Panc1 (cell line): ENCODE measurements at places on chromosomes 1 and 21. TPM values are rescaled to one million over a fixed set of nuclear protein-coding genes. Genes with fewer than 3 reads are reported as not detected.

The KLHDC9 gene
- total RNA-seq = 7.6 TPM

The PROK1 gene
- total RNA-seq = not detected

The MPC2 gene
- 71.7 TPM for total RNA-seq

DNA sequence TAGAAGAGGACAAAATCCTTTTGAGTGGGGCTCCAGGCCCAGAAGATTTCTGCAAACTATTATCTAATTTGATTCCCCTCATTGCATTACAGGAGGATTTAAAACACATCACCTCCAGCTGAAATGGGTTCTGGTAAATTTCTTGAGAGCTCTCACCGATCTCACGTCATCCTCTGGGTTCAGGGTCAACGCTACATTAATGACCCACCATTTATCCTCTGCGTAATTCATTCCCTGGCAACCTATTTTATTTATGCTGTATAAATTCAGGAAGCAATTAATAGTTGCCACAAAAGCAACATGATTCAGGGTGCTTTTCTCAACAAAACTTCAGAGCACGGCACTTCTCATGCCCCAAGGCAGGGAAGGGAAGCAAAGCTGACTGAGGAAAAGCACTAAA lies 38.9 kb downstream of the LMX1A start:
- H3K4me1 ChIP-seq = no peaks in the 10 kb centered on the region
- H3K4me3 ChIP-seq = no peak overlapping the region
- no peaks in the 10 kb centered on the region; the same call in 1 of the 2 replicates for H3K27me3 ChIP-seq
- no peak overlapping the region for H3K27ac ChIP-seq
- DNase-seq = no peak

GRCh38 chr21:36773995-36774394 lies 75.1 kb downstream of the SIM2 start:
- no peaks in the 10 kb centered on the region for H3K36me3 ChIP-seq
- DNase-seq = no peak
- peaks cover 3% of the 10 kb centered on the region; the same call in 1 of the 2 replicates for H3K4me1 ChIP-seq
- H3K27me3 ChIP-seq = no peaks in the 10 kb centered on the region

- H3K27ac ChIP-seq = peak overlapping the region; percentile 92
- peak overlapping the region; percentile 76 for H3K4me3 ChIP-seq
- peaks cover 2% of the 10 kb centered on the region; the same call in 1 of the 2 replicates for H3K36me3 ChIP-seq
- DNase-seq = no peak
Observed at GRCh38 chr1:54763816-54764132, 549 bp downstream of the PARS2 start.

GRCh38 chr21:29639366-29640079 lies 300.3 kb downstream of the GRIK1 start:
- H3K27me3 ChIP-seq = no peaks in the 10 kb centered on the region
- no peaks in the 10 kb centered on the region for H3K36me3 ChIP-seq
- H3K27ac ChIP-seq = no peak overlapping the region
- no peak overlapping the region for H3K4me3 ChIP-seq
- no peaks in the 10 kb centered on the region for H3K4me1 ChIP-seq

DNA sequence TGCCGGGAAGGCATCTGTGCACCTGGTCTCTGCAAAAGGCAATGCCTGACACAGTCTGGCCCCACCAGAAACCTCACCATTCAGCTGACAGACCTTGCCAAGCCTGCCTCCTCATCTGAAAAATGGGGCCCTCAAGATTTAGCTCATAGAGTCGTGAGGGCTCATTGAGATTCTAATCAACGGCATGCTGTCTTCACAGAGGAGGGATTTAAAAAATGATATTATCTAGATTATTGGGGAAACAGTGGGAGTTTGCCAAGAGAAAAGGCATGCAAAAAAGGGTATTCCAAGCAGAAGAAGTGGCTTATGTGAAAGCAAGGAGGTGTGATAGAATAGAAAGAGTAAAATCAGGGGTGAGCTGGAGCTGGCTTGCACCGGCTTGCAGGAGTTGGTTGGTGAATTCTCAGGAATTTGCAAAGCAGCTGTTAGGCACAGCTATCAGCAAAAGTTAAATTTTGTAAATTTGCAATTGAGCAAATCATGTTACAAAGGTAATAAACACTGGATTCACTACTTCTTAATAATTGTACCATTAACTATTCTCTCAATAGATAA lies 91.7 kb upstream of the WNT4 start:
- H3K27ac ChIP-seq = no peak overlapping the region
- H3K27me3 ChIP-seq = no peaks in the 10 kb centered on the region
- H3K4me3 ChIP-seq = no peak overlapping the region
- peaks cover 8% of the 10 kb centered on the region for H3K4me1 ChIP-seq
- no peak for DNase-seq
- no peaks in the 10 kb centered on the region for H3K36me3 ChIP-seq

GRCh38 chr21:45074818-45075595 lies 627 bp downstream of the ADARB1 start:
- peak overlapping the region; percentile 29; the same call in 1 of the 2 replicates for H3K27ac ChIP-seq
- H3K4me3 ChIP-seq = peak overlapping the region; percentile 53
- DNase-seq = no peak
- no peaks in the 10 kb centered on the region for H3K27me3 ChIP-seq
- H3K36me3 ChIP-seq = no peaks in the 10 kb centered on the region

- H3K27ac ChIP-seq = no peak overlapping the region
- H3K4me3 ChIP-seq = no peak overlapping the region
- no peak for DNase-seq
- no peaks in the 10 kb centered on the region for H3K4me1 ChIP-seq
- no peaks in the 10 kb centered on the region for H3K27me3 ChIP-seq
- no peaks in the 10 kb centered on the region for H3K36me3 ChIP-seq
Observed at GRCh38 chr21:42563261-42563660, 49.6 kb downstream of the SLC37A1 start.

DNA sequence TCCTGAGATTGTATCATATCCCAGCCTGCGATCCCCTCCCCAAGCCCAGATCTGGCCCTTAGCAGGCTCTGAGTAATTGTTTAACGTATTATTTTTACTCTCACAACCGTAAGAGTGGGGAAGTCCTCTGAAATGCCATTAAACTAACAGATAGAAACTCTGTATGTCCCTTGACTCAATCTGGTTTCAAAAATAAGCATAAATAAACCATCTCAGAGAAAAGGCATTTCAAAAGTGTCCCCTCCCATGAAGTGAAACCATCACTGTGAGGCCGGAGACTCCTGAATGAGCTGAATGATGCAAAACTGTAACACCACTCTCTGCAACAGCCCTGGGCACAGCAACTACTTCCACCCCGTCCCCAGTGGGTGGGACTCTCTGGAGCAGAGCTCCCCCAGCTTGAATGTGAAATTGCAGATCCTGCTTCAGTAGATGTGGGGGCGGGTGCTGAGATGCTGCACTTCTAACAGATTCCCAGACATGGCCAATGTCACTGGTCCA lies 104.1 kb downstream of the SYF2 start:
- no peak for DNase-seq
- no peaks in the 10 kb centered on the region for H3K36me3 ChIP-seq
- H3K27me3 ChIP-seq = peaks cover 5% of the 10 kb centered on the region
- no peak overlapping the region for H3K27ac ChIP-seq
